ENCODE measurements at places on chromosomes 12 and 14.

DNA sequence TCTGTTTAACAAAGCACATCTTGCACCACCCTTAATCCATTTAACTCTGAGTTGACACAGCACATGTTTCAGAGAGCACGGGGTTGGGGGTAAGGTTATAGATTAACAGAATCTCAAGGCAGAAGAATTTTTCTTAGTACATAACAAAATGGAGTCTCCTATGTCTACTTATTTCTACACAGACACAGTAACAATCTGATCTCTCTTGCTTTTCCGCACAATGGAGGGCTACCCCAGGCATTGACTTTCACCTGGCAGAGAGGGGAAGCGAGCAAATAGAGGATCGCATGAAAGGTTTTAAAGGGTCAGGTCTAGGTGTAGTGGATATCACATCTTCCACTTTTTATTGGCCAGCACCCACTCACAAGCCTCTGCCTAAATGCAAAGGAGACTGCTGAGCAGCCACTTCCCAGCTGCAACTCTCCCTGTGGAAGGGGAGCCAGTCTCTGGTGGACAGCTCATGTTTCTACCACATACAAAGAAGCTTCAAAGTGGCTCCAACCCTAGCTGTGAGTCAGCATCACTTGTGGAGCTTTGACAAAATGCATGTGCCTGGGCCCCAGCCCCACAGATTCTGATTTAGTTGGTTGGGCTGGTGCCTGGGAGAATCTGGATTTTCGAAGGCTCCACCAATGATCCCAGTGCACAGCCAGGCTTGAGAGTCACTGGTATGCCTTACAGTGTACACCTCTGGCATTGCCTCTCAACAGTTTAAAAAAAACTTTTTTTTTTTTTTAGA lies 7.2 kb upstream of the FNTB start:
- DNase-seq = no peak

DNA sequence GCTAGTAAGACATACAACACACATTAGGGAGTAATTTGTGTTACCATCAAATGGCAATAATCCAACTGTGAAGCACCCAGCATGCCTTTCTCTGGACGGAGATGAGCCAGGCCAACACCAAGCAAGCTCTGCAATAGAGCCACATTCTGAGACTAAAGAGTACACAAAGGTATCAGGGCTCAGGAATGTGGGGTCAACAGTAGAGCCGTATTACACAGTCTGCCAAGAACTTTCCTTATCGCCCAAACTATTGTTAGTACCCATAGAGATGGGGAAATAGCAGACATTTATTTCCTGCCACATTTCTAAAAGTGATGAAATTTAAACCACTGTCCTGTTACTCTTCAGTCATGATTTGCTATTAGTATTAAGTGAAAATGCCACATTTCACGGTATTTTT lies 113.7 kb downstream of the BMP4 start:
- no peak for DNase-seq

DNA sequence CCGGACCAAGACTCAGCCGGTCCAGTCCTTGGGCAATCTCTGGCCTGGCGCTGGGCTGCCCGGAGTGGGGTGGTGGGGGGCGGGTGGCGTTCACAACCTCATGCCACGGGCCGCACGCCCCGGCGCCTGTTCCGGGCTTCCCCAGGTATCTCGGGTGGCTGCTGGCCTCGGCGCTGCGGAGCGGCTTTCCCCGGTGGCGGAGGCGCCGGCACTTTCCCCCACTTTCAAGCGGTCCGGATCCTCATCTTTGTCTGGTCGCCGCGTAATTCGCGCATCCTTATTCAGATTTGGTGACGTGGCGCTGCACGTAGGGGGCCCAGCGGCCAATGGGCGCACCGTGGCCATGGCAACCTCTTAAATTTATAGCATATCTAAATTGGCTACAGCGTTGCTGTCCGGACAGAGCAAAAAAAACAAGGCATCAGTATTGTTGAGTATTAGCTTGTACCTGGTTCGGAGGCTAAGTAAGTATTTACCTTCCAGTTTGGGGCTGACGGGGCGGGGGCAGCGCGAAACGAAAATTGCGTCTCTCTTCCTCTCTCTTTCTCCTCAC lies at the start of gene LHX5:
TSS of gene LHX5 (minus strand) at position 253 of the 553 bp plus-strand sequence. CDS start 373 bp downstream, outside the sequence.
- no peak for DNase-seq

GRCh38 chr12:94309373-94309772 lies 150.3 kb downstream of the CEP83 start:
- no peak for DNase-seq

GRCh38 chr12:45727980-45728629 lies 1.4 kb upstream of the ARID2 start:
- DNase-seq = no peak

- DNase-seq = no peak
Measured at GRCh38 chr14:91138511-91139359, 24.9 kb downstream of the DGLUCY start.

DNA sequence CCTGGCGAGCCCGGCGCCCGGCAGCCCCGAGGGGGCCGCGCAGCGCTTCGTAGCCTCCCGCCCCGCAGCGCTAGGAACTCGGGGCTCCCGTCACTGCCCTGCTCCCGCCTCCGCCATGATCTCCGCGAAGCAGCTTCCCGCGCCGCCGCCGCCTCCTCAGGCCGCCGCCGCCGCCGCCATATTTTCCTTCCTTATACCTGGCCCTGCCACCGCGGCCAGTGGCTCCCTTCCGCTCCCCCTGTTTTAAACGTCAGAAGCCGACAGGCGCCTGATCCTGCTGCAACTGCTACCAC lies 286 bp downstream of the PPP4R3A start:
- no peak for DNase-seq

DNA sequence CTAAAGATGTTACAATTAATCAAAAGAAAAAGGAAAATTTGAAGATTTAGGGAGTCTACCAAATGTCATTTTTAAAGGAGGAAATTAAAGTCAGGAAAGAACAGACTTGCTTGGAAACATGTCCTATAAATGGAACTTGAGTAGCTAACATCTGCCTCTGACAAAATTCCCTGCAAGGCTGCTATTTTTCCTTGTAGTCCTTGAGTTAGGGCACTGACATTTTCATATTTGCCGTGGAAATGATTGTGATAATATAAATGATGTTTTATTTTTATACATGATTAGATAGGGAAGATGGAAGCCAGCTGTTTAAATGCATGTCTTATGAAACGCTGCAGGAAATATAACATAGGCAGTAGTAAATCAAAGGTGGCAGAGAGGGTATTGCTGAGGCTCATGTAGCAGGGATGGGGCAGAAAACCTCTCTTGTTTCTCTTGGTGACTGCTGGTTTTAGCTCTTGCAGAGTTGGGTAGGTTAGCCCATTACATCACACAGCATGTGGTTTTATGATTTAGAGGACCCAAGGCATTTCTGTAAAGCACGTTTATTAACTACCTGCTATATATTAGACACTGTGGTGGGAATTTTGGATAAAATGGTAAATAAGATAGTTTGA lies 21.7 kb downstream of the NUBPL start:
- DNase-seq = no peak

- DNase-seq = no peak
Measured at GRCh38 chr12:442235-442884, 17.4 kb upstream of the B4GALNT3 start.

DNA sequence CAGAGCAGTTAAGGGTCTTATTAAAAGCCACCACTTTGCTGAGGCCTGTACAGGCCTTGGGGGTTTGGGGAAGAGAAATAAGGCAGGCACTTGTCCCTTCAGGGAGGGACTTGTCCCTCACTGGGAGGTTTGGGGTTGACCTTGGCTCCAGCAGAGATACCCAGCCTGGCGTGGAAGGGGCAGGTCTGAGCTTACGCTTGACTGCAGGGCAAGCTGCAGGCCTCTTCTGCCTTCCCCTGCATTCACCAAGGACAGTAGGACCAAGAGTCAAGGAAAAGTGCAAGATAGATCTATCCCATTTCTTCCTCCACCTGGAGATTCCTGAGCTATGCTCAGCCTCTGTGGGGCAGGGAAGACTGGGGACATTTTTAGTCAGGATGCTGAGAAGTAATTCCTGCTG lies 154.3 kb downstream of the SMOC1 start:
- no peak for DNase-seq

- no peak for DNase-seq
Measured at GRCh38 chr12:108080363-108080762, 48.7 kb upstream of the WSCD2 start.

- DNase-seq = no peak
Measured at GRCh38 chr12:101759396-101760047, 20.3 kb upstream of the SYCP3 start.

- DNase-seq = no peak
Measured at GRCh38 chr12:92547420-92547819, 155.4 kb upstream of the PLEKHG7 start.

DNA sequence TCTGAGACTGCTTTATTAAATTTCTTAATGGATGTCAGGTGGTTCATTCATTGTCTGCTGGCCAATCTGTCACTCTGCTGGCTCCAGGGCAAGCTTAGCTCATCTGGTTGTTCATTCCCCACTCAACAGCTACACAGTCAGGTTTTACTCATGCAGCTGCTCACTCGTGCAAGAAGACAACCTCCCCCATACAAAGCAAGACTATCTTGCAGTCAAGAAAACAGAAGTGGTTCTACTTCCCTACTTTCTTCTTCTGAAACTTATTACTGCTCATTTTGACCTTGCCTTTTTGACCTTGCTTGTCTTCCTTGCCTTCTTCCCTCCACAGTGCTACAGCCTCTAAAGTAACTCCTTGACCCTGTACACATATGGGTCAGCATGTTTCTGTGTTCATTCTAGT lies 277.9 kb downstream of the SSPN start:
- DNase-seq = no peak

GRCh38 chr14:100902295-100903133 lies 1.0 kb downstream of the RTL1 start:
- no peak for DNase-seq

GRCh38 chr12:67472539-67472938 lies 176.0 kb upstream of the DYRK2 start:
- no peak for DNase-seq

GRCh38 chr12:72315858-72316257 lies 43.7 kb downstream of the TRHDE start:
- no peak for DNase-seq

GRCh38 chr12:30345744-30346471 lies 349.8 kb downstream of the IPO8 start:
- no peak for DNase-seq

GRCh38 chr12:17949558-17950141 lies 140.3 kb downstream of the RERGL start:
- no peak for DNase-seq

DNA sequence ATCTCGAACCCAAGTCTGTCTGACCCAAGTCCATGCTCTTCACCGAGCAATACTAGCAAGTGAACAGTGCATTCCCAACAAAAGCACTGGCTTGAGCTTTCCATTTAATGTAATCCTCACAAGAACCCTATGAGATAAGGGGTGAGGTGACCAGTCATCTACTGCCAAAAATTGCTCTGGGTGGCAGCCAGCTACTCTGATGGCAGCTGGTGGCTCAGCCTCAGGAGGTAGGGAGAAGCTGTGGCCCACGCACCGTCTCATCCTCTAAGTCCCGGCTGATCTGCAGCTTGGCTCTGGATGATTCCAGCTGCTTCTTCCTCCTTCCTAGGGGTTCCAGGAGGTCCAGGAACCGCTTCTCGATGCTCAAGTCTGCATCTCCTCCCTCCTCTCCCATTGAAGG lies 75.2 kb downstream of the PLEKHG3 start:
- DNase-seq = no peak

GRCh38 chr12:106910202-106910601 lies 45.5 kb upstream of the TMEM263 start:
- DNase-seq = no peak

DNA sequence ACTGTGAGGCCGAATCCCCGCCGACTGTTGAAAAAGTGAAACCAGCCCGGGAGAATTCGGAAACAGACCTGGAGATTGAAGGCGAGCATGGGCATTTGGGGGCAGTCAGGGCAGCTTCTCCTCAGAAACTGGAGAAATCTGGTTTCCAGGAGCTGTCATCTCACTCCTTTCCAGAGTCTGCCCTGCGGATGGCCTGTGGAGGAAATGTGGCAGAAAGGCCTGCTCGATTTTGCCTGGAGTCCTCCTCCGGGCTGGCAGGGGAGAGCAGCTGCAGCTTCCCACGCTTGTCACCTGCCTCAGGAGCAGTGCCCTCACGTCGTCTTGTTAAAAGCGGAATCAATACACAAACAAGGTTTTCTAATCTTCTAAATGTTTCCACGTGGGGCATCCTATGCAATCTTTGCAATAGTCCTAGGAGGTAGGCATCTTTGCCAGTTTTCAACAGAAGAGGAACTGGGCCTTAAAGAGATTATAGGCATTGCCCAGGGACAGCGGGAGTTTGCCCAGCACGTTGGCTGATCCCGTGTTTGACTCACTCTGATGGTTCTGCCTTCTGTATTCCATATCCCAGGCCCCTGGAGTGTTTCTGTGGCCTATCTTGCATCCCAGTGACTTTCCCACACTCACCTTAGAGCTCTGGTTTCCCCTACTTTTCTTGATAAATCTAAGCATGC lies 2.3 kb downstream of the LRRC74A start:
- DNase-seq = no peak

DNA sequence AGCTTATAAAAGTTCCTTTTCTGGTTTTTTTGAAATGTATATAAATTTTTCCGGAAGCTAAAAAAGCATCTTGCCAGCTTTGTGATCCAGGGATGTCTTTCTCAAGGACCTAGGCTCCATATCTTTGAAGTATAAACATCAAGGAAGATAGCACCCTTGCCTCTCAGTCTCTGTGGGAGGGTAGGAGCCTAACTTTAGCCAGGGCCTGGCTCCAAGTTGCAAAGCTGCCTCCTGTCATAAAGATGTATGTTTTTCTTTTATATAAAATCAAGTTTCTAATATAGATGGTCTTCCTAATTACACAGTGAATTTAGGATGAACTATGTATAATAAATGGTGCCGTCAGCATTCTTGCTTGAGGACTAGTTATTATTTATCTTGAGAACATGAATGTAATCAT lies 612.6 kb upstream of the USP15 start:
- DNase-seq = no peak

- DNase-seq = no peak
Measured at GRCh38 chr12:24730489-24730896, 218.4 kb downstream of the BCAT1 start.

DNA sequence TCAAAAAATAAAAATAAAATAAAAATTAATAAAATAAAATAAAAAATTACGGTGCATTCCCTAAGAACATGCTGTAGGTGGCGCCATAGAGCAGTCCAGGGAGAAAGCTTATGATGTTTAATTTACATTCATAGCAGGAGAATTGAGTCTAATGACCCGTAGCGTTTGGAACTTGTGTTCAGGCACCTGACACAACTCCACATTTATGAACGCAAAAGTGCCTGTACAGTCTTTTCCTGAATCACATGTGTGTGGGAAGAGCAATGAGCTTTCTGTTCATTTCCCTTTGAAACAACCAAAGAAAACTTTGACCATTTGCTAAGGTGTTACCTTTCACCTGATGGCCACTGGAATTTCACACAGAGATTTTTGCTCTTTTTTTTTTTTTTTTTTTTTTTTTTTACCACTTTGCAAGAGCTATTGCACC lies 60.6 kb upstream of the KCNA1 start:
- no peak for DNase-seq

DNA sequence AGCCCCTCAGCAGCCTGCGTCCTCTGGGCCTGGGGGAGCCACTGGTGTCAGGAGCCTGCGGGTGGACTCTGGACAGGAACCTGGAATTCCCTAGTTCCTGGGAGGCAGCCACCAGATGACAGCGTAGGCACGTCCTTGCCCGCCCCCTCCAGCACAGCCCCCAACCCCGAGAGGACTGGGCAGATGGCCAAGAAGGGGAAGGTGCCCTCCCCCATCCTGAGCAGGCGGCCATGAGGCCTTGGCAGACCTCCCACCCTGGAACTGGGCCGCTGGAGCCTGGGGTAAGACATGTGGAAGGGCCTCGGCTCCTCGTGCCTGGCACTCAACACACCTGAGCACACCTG lies 60.4 kb upstream of the FBRSL1 start:
- no peak for DNase-seq

GRCh38 chr14:66037361-66037760 lies 448.8 kb upstream of the CCDC196 start:
- no peak for DNase-seq

- no peak for DNase-seq
Measured at GRCh38 chr14:81414123-81414522, 14.0 kb upstream of the STON2 start.

All from activated CD4-positive, alpha-beta T cell treated with anti-CD3 and anti-CD28 coated beads, Interleukin-2, amount 50 U/mL, for 24 hours (primary cell).